ENCODE measurements at places on chromosomes 7 and 10. TPM values are rescaled to one million over a fixed set of nuclear protein-coding genes. Genes with fewer than 3 reads are reported as not detected.

The GET4 gene
- 44.2 TPM for total RNA-seq

The CROT gene
- 7.2 TPM for total RNA-seq

The NKX1-2 gene
- not detected for total RNA-seq

GRCh38 chr10:28478646-28479045 lies 54.3 kb upstream of the WAC start:
- DNase-seq: no peak

DNA sequence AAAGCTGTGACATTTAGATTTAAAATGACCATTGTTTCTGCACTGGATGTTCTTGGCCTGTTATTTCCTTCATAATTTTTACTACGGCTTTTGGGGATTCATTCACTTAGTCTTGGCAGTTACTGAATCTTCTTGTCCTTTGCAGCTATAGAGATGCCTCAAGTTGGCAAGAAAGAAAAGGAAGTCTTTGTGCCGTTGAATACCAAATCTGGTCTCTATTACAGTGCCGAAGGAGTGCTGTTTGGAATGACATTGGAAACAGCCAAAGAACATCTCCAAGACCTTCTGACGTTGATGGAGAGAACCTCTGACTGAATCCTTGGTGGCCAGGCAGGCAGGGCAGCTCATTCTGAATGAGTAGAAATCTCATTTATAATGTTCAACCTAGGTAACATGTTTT lies 54.3 kb upstream of the NRP1 start:
- no peak for DNase-seq

DNA sequence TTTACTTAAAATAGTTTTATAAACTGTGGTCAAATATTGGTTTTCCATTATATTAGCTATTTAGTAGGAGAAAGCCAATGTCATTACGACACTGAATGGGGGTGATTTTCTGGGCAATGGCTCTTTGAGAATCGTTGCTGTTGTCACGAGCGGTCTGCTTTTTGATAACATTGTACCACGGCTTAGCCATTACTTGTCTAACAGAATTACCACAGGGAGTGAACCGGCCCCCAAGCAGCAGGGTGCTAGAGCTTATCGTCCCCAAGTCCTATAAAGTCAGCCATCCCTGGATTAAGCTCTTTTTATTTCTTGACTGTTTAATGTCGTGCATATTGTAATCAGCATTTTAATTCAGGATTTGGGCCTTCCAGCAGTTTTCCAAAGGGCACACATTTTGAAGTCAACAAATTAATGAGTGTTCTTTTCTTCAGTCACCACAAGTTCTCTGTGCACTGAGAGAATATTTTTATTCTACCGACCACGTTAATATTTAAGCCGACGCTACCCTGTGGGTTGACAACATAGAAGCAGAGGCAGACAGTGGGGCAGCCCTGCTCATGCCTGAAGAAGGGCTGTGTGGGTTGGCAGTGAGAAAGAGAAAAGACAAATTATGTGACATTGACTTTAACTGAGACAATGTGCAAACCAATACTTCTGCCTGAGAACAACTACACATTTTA lies 125.8 kb downstream of the ICA1 start:
- no peak for DNase-seq

DNA sequence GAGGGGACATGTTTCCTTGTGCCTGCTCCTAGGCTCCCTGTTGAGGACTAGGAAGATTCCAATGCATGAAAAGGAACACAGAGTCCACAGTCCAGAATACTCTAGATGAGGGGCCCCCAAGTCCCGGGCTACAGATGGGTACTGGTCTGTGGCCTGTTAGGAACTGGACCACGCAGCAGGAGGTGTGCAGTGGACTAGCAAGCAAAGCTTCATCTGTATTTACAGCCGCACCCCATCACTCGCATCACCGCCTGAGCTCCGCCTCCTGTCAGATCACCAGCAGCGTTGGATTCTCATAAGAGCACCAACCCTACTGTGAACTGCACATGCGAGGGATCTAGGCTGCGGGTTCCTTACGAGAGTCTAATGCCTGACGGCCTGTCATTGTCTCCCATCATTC lies 233.0 kb upstream of the MKLN1 start:
- no peak for DNase-seq

- DNase-seq: no peak
These were observed 83.4 kb downstream of the AGMO start for GRCh38 chr7:15478401-15478800.

GRCh38 chr10:127524229-127524628 lies 24.9 kb upstream of the NPS start:
- no peak for DNase-seq

All from pulmonary artery endothelial cell (primary cell).